ENCODE measurements at places on chromosomes 5 and 9.

DNA sequence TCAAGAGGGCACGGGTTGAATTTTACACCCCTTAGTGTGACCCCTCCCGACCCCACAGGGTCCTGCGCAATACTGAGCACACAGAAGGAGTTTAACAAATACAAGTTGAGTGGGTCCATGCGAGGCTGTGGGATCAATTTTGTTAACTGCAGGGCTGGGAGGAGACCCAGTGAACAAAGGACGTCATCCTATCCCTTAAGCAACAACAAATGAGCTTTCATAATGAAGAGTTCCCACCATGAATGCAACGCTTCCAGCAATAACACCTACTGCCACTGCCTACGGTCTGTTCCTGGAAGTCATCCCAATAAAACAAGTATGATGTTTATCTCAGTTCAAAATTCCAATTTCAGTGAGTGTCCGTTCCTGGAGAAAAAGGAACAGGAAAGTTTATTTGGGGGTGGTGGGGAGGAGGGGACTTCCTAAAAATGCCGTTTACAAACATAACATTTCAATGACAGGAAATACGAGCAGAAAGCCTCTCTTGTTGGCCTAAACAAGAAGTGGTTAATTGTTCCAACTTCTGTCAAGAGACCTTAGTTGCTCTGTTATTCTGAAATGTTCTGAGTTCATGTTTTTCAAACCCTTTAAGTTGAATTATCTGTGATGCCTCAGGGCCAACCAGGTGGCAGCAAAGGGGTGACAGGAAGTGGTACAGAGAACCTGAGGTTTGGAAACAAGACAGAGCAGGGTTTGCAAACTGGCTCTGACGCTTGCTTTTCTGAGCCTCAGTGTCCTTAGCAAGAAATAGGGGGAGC is 65.8 kb upstream of the PLPP6 start:
- no peak for DNase-seq

DNA sequence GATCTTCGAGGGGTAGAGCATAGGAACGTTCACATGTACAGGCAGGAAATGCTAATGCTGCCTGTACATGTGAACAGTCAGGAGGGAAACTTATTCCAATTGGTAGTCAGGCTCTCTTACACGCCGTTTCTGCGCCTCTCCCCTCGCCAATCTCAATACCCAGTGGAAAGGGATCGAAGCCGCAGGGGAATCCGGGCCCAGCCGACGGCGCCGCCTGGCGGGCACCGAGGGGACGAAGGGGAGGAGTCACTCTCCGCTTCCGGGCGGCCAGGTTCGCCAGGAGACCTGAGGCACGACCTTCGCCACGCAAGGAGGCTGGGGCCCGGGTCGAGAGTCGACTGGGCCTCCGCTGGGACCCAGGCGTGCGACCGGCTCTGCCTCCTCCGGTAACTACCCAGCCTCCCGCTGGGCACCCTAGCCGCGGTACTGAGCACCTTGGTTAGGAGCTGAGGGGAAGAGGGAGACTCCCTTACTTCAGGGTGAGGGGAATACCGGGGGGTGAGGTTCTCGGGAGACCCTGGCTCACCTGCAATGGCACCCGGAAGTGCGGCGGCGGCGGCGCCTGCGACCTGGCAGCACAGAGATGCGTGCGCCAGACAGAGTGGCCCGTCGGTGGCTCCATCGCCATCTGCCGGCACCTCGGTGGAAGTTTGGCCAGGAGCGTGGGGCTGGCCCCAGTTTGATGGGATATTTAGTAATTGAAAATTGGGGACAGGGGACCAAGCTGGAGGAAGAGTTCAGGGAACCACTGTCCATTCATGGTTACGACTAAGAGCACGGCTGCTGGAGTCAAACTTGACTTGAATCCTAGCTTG is at the start of gene PIGO:
TSS of gene PIGO (minus strand) at position 557 of the 815 bp plus-strand sequence. CDS start 1,026 bp downstream, outside the sequence.
- DNase-seq, result peak; percentile 96

GRCh38 chr9:75023846-75024245 is 4.2 kb downstream of the CARNMT1 start:
- DNase-seq, result no peak

DNA sequence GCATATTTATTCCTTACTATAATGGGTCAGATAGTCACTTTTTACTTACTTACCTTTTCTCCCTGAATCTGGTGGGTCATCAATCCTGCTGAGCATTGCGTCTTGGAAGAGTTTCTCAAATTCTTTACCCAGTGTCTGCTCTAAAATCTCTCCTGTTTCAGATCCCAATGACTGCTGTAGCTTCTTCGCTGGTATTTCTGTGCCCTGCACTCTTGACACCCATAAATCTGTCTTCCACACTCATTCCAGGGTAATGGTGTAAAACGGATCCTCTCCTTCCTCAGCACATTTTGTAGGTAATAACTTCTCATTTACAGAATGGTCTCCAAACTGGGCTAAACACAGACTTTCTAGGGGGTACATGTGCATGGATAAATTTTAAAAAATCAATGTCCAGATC is 407.4 kb downstream of the DMAC1 start:
- no peak for DNase-seq

GRCh38 chr9:117720066-117720465 is 15.9 kb downstream of the TLR4 start:
- no peak for DNase-seq

- DNase-seq, result no peak
These were observed 240.1 kb downstream of the DNAH5 start for GRCh38 chr5:13704396-13704795.

GRCh38 chr9:9341203-9341602 is 1271.6 kb downstream of the PTPRD start:
- DNase-seq, result no peak

DNA sequence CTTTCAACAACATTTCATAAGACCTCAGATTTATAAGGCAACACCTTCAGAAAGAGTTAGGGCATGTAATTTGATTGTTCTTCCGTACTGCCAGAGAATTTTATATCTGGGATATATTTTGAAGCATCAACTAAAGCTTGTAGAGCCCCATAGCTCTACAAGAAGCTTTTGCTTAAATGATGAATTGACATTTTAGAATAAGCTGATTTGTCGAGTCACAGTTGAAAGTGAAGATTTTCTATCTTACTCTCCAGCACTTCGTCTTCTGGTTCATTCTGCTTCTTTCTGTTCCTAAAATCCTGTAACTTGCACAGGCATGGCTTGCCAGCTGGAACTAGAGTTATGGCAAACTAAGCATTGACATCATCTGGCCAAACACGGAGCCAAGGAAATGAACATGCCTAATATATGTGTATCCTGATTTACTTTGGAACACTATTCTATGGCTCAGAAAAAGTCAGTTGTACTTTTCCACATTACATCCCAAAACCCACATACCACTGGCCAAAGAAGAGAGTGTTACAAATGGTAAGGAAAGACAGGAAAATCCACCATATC is 68.6 kb upstream of the MAST4 start:
- no peak for DNase-seq

- DNase-seq, result peak; percentile 75
These were observed 12.0 kb downstream of the IRX2 start for GRCh38 chr5:2739360-2740050.

- DNase-seq, result no peak
These were observed 814.5 kb downstream of the MTRR start for GRCh38 chr5:8683496-8683895.

DNA sequence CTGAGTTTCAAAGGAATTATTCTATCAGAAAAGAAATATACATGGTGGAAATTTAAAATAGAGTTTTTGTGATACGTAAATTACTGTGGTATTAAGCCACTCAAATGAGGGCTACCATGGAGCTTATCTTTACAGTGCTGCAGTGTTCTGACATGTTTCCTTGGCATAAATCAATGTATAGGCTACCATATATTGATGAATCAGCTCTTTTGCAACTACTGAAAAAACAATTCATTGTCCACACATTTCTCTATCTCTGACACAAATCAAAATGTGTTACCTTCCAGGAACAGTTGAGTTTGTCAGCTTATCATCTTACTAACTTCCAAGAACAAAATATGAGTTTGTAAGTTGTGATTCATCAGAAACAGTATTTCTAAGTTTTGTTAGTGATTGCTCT is 140.3 kb upstream of the CDH18 start:
- DNase-seq, result no peak

GRCh38 chr9:81656871-81657337 is 32.4 kb downstream of the TLE1 start:
- no peak for DNase-seq

- DNase-seq, result no peak
These were observed at the start of gene CAMK2A for GRCh38 chr5:150289551-150290390. TSS of gene CAMK2A (minus strand) at chr5:150289773. CDS start at chr5:150289625, 148 bp downstream.

DNA sequence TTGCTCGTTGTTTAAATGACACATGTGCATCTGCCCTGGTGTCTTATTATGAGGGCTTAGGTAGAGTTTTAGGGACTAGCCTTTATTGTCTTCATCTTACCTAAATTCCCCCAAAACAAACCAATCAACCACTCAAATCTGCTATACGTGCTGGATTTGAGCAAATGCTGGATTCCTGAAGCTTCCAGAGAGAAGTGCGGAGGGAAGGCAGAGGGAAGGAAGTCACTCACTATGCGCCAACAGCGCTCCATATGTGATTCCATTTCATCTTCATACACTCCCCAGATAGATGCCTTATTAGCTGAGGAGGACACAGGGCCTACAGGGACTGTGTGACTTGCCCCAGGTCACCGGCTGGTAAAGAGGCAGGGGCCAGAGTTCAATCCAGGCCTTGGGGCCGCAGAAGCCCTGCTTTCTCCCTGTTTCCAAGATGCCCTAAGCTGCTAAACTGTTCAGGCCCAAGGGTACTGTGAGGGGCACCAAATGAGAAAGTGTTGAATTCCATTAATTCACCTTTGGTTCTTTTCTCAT is 63.5 kb downstream of the OTULIN start:
- no peak for DNase-seq

DNA sequence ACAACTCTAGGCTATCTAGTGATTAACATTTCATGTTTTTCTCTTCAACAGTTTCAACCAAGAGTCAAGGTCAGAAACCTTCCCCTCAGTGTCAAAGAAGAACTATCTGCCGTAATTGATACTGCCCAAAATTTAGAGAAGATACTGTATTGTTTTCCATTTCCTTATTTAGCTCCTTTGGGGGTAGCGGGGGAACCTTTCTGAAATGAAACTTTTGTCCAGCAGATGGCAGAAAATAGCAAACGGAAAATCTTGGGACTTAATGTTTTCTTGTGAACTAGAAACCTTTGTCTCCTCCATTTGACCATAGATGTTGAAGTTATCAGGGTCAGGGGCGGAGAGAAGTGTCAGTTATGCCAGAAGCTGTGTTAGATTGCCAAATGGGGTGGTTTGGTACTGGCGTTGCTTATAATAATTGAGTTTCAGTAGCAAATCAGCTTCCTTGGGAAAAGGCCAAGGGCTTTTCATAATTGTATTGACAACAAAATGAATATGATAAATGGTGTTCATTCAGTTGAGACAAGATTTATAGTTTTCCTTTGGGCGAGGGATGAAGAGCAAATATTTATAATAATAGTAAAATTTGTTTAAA is 101.7 kb upstream of the TLX3 start:
- no peak for DNase-seq

DNA sequence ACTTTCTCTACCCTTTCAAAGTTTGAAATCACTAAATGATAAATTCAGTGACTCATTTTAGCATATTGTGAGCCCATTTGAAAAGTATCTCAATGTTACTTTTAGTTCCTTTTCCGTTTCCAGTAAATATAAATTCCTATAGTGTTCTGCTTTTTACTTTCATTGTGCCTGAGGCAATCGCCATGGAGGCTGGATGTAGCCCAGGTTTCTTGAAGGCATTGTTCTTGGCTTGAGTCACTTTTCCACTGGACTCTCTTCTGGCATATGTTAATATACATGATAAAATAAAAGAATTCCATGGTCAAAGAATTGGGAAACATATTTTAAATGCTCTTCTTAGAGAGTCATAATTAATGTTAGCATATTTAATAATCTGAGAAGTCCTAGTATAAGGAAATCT is 327.0 kb downstream of the IZUMO3 start:
- no peak for DNase-seq

DNA sequence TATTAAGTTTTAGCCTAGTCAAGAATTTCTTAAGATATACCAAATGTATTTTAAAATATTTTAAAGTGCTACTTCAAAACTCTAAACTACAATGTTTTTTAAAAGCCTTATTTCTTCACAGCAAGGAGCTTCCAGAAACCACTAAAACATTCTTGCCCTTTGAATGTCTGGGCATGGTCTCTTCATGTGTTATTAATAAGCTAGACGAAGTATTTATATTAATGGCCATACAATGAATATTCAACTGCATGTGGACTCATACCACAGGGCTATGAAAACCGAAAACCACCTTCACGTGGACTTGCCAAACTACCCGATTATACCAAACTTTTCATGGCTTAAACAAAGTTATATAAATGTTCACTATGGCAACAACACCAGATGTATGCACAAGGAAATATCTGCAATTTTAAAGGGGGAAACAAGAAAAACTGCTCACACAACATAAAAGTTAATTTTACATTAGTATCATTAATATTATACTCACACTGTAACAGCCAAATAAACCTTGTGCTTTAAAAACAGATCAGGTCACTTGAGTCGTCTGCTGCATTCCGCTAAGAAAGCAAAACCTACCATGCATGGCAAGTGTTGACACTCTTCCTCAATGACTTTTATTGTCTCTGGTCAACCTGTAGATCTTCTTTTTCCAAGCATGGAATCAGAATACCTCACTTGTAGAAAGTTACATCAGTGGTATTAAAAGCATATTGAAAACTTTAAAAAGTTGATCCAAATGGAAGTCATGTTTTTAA is 246.3 kb downstream of the BNC2 start:
- DNase-seq, result no peak

DNA sequence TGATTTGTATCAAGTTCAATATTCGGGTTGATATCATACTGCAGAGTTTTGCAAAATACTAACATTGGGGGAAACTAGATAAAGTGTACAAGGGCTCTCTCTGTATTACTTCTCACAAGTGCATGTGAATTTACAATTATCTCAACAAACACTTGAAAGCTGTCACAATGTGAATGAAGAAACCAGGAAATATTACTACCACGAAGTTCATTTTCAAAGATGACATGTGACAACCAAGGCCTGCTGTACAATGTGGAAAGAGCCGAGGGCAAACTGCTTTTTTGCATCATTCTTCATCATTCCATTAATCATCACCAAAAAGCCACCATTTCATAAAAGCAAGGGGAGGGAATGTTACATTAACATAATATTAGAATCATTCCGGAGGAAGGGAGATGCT is 310.0 kb downstream of the GLIS3 start:
- no peak for DNase-seq

DNA sequence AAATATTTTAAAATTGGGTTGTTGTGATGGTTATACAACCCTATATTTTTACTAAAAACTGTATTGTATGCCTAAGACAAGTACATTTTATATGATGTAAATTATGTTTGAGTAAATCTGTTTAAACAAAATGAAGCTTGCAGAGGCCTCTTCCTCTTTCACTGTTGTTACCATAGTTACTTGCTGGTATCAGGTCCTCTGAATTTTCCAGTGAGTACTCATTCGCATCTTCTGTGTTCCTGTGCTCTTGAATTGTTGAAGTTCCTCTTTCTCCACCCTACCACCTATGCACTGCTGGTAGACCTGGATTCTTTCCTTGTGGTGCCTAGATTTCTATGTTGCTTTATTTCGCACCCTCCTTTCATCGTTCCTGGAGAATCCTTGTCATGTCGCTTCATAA is 938.5 kb upstream of the ACO1 start:
- no peak for DNase-seq
